ENCODE measurements at places on chromosomes 6 and 20.

DNA sequence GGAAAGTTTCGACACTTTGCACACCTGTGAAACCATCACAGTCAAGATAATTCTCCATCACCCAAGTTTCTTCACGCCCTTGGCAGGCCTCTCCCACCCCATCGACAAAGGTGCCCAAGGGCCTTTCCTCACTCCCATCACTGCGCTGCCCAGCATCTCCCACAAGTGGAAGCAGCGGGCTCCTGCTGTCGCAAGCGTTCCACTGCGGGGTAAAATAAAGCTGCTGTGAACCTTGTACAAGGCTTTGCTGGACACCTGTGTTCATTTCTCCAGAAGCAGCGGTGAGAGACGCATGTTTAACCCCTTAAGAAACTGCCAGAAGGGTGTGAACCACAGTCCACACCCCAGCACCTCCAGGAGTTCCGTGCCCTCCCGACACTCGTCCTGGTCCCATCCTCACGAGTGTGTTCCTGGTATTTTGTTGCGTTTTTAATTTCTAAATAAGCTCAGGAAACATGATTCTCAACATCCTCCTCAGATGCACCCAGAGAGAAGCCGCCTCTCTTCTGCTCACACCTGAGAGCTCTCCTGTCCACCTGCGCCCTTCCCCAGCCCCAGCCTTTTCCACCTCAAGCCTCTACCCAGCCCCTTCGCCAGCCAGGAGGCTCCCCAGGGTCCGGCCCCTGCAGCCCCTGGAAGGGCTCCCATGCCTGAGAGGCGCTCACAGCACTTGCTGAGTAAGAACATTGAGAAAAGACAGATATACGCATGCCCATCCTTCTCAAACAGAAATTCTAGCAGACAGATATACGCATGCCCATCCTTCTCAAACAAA, 97.5 kb downstream of the TAF4 start:
- no peak for DNase-seq

DNA sequence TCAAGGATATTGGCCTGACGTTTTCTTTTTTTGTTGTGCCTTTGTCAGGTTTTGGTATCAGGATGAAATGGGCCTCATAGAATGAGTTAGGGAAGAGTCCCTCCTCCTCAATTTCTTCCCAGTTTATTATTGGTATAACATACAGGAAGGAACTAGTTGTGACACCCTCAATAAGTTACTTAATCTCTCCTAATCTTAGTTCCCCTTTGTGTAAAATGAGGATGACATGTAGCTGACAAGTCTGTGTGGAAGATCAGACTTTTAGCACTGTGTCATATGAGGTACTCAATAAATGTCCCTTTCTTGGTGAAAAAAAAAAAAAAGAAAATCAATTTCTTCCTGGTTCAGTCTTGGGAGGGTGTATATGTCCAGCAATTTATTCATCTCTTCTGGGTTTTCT, 155.8 kb downstream of the PDE7B start:
- DNase-seq: no peak

GRCh38 chr20:16350465-16350864, 222.8 kb downstream of the KIF16B start:
- DNase-seq: no peak

- DNase-seq: no peak
These were observed 6.3 kb downstream of the TAF4 start for GRCh38 chr20:62059401-62059800.

Data from kidney (tissue), 22 donors.